MG63 (cell line): ENCODE measurements at places on chromosomes 7 and 10.

GRCh38 chr7:3244241-3244814, 56.7 kb upstream of the SDK1 start:
- peak; percentile 57 for DNase-seq

DNA sequence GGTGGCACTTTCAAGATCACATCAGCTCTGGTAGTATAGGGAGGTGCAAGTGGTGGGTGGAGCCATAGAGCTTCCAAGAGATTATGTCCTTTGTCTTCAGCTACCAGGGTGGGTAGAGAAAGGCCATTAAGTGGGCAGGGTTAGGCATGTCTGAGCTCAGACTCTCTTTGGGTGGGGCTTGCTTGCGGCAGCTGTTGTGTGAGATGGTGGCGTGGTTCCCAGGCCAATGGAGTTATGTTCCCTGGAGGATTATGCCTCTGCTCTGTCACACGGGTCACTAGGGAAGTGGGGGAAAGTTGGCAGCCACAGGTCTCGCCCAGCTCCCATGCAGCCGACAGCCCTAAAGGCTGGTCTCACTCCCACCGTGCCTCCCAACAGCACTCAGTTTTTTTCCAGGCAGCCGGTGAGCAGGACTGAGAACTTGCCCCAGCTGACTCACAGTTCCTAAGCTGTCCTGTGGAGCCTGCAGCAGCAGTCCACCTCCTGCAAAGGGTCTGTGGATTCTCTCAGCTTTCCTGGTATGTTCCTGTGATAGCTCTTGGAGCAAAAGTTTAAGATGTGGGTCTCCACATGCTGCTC, 459.0 kb downstream of the SH2D4B start:
- no peak for DNase-seq

GRCh38 chr7:12581897-12582296, 11.4 kb downstream of the SCIN start:
- DNase-seq: no peak

GRCh38 chr7:24587853-24588252, 14.6 kb downstream of the PALS2 start:
- no peak for DNase-seq

DNA sequence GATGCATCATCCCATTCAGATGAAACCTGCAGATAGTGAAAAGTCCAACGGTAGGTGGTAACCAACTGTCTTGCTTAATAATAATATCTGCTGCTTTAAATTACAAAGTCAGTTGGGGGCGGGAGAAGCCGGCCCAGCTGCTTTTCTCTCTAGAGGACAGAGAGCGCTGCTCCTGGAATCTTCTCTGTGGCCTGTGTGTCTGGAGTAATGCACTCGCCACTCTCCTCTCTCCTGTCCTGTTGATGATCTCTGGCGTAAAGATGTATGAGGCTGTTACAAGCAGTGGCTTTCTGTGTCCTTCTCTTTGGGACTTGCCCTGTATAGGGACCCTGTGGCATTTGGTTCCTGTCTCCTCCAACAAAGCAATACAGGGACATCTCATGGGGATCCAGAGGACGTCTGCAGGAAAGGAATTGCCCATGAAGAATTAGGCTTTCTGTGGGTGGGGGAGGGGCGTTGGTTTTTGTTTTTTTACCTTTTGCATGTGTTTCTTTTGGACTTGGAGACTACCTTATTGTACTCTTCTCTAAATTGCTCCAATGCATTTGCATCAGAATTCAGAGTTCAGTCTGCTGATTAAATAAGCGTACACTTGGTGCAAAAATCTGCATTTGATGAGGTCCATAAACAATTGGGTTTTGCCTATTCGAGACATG, 231.6 kb downstream of the CELF2 start:
- DNase-seq: no peak

GRCh38 chr10:124175701-124176348, 82.4 kb upstream of the CHST15 start:
- DNase-seq: no peak
